Activated T-cell treated with anti-CD3 and anti-CD28 coated beads for 48 hours (primary cell): ENCODE measurements at places on chromosomes 7 and 10.

- DNase-seq = no peak
Measured at GRCh38 chr10:14056610-14057332, 274.0 kb downstream of the FRMD4A start.

GRCh38 chr7:12570534-12571461 is at the start of gene SCIN:
Gene SCIN (plus strand): TSS chr7:12570720. CDS start chr7:12570787, 67 bp downstream.
- peak; percentile 6 for DNase-seq

DNA sequence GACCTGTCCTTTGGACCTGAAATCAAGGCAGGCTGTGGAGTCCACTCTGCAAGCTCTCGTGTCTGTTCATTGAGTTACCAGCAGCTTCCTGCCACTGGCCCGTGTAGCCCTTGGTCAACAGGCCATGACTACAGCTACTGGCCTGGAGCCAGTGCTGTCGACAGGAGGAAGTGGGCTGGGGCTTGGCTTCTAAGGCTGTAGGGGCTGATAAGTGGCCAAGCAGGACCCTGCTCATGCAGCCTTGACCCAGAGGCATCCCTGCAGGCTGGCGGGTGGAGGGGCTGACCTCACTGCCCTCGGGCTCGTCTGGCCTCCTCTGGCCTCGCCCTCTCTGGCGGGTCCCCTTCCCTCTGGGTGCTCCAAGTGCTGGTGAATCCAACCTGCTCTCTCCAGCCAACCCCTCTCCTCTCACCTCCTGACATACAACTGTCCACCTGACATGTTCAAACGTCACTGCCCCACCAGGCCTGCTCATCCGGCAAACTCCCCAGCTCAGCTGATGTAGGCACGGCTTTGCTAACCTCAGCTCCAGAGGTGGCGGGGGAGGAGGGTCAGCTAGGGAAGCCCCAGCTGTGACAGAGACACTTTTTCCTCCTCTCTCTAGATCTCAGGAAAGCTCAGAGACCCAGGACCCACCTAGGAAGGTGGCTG is 188.6 kb upstream of the LYZL2 start:
- no peak for DNase-seq

DNA sequence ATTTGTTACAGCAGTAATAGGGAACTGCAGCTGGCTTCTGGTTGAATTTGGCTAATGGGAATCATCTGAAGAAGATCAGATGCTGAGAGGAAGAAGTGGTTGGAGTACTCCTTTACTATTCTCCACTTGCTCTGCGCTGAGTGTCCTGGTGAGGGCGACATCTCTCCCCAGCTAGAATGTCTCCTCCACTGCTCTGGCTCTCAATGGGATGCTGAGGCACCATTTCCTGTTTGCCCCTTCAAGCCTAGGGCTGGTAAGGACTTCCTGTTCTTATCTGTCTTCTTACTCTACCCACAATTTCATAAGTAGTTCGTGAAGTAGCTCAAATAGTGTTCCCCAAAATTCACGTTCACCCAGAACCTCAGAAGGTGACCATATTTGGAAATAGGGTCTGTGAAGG is 43.2 kb upstream of the TES start:
- DNase-seq = no peak

GRCh38 chr7:132871419-132871818 is 210.5 kb downstream of the CHCHD3 start:
- no peak for DNase-seq

- DNase-seq = no peak
Measured at GRCh38 chr10:30207485-30208052, 141.5 kb downstream of the MTPAP start.

DNA sequence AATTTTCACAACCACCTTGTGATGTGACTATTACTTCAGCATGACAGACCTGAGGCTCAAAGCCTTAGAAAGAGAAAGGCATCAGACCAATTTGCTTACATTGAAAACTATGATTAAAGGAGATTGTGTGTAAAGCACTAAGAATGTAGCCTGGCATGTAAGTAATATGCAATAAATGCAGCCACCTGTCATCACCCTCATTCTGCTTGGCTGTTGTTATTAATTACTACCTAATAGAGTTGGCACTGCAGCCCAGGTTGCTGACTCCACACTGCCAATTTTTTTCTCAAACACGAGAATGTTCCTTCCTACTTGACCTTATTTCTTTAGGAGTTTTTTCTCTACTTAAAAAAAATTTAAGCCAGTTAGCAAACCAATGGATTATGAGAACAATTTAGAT is 61.2 kb upstream of the NPVF start:
- DNase-seq = no peak

GRCh38 chr10:25105743-25106260 is 69.0 kb upstream of the GPR158 start:
- DNase-seq = no peak

- no peak for DNase-seq
Measured at GRCh38 chr7:20799566-20800366, 13.1 kb upstream of the SP8 start.

- peak; percentile 49 for DNase-seq
Measured at GRCh38 chr7:98733036-98733435, 116.0 kb downstream of the NPTX2 start.

- DNase-seq = no peak
Measured at GRCh38 chr10:29725133-29725720, 90.5 kb upstream of the SVIL start.

- DNase-seq = no peak
Measured at GRCh38 chr7:107505997-107506673, 36.3 kb downstream of the GPR22 start.

DNA sequence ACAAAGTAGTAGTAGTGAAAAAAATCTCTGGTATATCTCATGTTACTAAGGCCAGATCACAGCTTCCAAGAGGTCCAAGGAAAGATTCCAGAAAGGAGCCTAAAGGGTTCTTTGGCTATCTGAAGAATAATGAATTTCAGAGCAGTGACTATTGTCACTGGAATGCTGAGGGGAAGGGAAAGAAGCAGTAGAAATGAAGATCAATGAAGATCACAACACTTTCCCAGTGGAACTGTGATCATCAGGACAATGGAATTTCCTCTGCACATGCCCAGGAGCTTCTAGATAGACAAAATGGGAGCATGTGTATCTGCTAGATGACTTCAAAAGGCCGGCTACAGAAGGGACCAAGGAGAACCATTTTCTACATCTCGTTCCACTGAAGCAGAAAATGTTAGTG is 219.5 kb upstream of the PHYHIPL start:
- no peak for DNase-seq

- DNase-seq = no peak
Measured at GRCh38 chr10:10662716-10663408, 354.8 kb upstream of the CELF2 start.

DNA sequence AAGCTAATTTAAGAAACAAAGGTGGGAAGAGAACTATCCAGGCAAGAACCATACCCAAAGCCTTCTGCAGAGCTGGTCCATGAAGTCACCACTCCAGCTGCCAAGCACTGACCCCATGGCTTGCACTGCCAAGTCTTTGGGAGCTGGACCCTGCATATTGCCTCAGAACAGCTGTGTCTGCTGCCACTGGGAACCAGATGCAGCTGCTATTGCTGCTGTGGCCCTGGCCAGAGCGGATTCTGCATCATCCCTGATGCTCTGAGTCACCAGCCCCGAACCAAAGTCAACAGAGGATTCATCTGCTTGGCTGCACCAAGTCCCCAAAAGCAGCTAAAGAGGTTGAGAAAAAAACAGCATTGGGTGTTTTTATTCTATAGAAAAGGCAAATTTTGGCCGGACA is 39.2 kb upstream of the GSAP start:
- DNase-seq = no peak

GRCh38 chr7:138125598-138126111 is 49.4 kb downstream of the AKR1D1 start:
- no peak for DNase-seq
